Epithelial cell of prostate (primary cell): ENCODE measurements at places on chromosomes 5 and 9.

- DNase-seq: no peak
Measured at GRCh38 chr9:78357165-78357873, 60.4 kb downstream of the PSAT1 start.

DNA sequence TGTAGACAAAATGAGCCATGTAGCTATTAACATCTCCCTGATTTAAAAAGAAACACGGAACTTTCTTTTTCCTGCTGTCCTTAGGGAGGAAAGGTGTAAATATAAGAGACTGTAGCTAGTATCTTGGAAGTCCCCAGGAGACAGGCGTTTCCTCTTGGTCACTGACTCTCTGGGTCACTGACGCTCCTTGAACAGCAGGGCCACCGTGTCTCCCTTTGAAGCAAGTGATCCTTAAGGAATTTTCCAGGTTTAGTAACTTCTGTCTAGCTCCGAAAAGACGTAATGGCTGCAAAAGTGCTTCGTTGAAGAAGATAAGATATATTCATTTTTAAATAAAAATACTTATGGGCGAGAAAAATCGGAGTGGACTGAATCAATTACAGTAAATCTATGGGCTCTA, 745 bp upstream of the CLTA start:
- DNase-seq: no peak

DNA sequence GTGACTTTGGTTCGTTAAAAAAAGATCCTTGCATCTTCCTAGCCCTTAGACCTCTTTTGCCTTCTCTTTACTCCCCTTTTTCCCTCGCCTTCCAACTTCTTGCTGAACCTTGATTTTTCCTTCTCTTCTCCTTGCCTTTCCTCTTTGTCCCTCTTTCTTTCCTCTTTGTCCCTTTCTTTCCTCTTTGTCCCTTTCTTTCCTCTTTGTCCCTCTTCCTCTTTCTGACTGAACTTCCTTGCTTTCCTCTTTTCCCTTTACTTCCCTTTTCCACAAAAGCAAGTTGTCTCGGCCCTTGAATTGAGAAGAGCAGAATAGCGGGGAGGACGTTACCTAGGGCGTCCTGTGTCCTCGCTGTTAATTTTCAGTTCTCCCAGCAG, 1.4 kb upstream of the MLLT3 start:
- no peak for DNase-seq

GRCh38 chr5:32232441-32233219, 58.5 kb upstream of the GOLPH3 start:
- DNase-seq: no peak

DNA sequence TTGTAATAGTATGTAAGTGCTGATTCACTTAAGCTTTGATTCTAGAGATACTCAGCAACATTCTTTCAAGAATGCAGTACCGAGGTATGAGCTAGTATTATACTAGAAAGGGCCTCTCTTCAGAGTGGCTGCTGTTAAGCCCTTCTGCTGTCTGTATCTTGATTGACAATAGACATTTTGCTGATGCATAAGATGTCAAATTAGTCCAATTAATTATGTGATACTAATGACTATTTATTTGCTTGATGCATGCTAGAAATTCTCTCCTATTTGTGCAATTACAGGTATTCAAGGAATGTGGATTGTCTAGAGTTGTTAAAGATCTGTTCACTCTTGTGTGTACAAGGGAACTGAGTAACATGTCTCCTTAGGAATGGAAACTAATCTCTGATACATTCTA, 92.3 kb upstream of the PTGER4 start:
- no peak for DNase-seq

DNA sequence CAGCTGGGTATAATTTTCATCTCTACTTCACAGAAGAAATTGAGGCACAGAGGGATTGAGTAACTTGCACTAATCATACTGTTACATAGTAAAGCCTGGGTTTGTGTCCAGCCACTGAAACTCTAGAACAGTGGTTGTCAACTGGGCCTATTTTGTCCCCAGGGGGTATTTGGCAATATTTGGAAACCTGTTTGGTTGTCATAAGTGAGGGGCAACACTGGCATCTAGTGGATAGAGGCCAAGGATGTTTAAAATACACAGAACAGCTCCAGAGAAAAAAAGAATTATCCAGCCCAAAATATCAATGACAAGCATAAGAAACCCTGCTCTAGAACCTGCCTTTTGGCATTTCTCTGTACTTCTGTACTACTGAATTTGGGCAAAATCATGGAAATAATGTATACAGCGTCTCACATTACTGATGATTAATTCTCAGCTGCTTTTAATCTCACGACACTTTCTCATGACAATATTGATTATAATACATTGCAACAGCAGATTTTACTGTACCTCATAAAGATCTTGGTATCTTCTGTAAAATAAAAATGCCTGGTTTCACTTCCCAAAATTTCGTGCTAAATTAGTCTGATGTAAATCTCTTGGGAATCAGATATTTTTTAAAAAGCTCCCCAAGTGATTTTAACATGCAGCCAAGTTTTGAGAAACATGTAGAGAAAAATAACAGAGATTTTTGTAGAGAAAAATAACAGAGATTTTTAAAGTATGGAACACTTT, 112.7 kb downstream of the RORB start:
- DNase-seq: no peak

GRCh38 chr5:59275510-59276324, 617.8 kb downstream of the PDE4D start:
- peak; percentile 49 for DNase-seq

GRCh38 chr5:75058986-75059535, 6.7 kb upstream of the GCNT4 start:
- no peak for DNase-seq

DNA sequence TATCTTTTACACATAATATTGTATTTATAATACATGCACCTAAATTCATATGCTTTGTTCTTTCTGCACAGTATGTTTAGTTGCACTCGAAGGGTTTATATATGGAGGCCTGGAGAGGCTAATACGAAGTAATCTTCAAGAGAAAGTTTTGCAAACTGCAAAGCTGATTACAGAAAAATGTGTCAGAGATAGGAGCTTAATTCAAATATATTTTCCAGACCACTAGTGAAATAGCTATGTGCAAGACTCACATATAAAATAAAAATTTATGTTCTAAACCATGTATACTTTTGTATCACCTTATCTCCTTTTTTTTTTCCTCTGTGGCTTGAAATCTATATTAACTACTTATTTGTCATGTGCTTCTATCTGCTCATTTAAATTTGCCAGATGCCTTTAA, 313.8 kb downstream of the EFNA5 start:
- DNase-seq: no peak
